ENCODE measurements at places on chromosomes 1 and 21.
A peak's percentile ranks its signal among the peaks of the same experiment; 100 is the strongest.

- no peak for DNase-seq
These were observed 61.7 kb upstream of the TNFSF4 start for GRCh38 chr1:173268786-173269277.

DNA sequence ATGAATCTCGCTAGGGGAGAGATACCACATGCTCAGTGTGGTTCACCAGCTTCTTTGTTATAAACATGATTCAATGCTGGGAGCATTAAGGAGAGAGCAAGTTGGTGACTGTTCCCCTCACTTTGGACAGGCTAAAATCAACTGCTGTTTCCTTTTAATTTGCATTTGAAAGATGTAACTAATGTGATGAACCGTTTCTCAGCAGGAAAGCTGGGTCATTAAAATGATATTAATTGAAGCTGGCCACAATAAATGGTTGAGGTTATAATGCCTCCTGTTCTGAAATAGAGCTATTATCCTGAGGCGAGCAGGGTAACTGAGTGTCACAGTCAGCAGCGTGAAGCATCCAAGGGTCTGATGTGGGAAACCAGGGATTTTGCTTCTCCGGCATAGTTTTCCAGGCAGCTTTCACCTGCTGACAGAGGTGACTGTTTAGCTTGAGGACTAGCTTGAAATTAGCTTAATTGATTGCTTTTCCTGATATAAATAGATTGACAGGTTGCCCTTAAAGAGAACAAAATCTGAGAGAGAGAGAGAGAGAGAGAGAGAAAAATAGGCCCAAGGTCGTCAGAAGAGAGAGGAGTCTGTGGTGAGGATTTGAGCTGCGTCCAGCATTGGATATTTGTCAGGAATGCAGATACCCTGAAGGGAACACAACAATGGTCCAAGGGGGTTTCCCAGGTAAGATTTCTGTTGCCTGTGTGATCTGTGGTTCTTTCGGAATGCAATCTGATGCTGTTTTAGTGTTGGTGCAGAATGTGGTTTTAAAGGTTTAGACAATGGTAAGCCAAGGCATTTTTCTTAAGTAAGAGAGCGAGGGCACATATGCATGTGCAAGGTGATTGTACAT lies 209.7 kb downstream of the PATJ start:
- DNase-seq = no peak

- no peak for DNase-seq
These were observed 206.2 kb upstream of the ADAMTS5 start for GRCh38 chr21:27173053-27173452.

DNA sequence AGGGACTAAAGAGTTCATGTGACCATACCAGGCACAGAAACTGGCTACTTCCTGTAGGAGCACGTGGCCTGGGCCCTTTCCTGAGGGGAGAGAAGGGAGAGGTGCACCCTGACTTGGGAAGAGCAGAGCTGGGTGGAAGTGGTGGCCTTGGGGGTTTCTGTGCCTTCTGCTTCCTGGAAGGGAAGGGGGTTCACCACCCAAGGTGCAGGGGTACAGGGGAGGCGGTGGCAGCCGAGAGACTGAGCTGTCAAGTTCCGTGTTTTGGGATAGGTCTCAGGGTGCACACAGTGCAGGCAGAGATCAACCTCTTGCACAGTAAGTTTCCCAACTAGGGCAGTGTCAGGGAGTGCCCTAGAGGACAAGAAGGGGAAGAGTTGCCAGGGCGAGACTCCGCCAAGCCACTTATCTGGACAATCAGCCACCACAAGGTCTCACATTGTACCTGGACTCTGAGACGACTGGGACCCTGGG lies 10.1 kb downstream of the HECTD3 start:
- DNase-seq = peak; percentile 73

DNA sequence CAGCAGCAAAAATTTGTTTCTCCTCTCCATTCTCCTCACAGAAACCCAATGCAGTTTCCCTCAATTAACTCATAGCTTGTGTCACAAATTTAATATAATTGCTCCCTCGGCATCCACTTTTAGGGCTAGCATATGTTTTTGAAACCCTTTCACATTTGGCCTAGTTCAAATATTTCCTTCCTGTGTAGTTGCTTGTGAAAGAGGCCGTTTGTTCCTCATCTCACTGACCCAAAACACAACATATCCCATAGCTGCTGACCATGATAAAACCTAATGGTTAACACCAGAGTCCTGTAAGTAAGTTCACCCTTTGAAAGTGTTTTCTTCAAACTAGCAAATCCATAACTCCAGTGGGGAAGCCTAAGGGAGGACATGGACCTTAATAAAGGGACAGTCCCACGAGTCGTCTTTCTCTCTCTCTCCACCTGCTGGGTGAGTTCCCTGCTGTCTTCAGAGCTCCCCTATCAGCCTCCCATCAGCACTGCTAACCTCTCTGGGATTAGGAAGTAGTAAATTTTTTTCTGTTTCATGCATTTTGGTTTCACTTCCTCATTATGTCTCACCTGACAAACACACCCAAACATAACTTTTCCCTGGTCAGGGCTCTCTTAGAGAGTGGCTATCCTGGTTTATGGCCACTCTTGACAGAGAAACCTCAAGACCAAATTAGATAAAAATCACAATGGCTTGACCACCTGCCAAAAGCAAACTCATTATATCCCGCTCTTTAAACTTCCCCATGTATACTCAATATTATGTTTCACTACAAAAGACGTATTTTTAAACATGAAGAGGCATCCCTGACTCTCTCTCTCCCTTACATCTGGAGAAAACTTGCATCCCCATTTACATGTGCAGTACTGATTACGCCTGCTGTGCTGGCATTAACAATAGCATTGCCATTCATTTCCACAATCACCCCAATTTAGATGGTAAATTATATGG lies 177.7 kb upstream of the HP1BP3 start:
- peak; percentile 42 for DNase-seq

DNA sequence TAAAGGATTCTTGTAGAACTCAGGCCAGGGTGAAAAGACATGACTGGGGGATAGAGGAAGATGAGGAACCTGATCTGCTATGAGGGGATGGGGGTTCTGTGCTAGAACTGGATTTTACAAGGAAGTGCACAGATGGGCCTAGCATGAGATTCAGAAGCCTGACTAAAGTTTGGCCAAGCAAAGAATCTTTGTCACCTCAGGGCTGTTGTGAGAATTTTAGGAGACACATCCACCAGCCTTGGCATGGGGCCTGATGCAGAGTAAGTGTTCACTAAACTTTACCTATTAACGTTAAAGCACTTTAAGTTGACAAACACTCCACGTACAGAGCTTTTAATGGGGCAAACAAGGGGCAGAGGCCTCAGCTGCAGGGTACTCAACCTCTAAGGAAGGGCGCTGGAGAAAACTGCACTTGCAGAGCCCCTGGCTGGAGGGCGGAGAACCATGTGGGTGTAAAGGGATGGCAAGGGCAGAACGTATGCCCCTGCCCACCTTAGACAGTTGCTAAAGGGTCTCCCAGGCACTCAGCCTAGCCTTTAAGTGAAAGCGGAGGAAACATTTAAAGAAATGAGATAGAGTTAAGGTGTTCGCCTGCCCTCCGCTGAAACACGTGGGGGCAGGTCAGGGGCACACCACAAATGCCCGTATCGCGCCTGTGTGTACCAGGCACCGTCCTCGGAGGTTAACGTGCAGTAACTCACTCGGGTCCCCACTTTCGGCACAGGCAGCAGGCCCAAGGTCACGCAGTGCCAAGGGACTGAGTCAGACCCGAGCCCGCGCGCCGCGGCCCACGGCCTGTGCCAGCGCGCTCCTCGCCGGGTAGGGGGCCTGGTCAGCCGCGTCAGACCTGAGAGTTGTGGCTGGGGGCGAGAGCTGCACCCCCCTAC lies 990 bp upstream of the MRPS6 start:
- DNase-seq = no peak

DNA sequence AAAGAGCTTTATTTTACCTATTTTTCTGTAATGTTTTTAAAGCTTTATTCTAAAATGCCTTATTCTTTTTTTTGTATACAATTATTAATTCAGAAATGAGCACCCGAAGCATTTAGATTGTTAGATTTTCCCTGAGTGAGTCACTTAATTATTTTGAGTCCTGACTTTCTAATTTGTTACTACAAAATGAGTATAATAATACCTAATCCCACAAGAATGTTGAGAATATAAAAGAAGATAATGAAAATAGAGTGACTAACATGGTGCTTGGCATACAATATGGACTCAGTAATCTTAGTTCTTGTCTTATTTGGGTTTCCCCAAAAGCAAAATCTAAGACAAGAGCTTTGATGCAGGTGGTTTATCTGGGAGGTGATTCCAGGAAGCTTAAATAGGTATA lies 142.2 kb downstream of the LHX8 start:
- no peak for DNase-seq
